ENCODE measurements at places on chromosomes 5 and 9. TPM values are rescaled to one million over a fixed set of nuclear protein-coding genes. Genes with fewer than 3 reads are reported as not detected.

Gene C5orf58
- total RNA-seq: not detected

Gene MSMP
- not detected for total RNA-seq

Gene OR2K2
- total RNA-seq: not detected

Gene ZCCHC9
- 17.6 TPM for total RNA-seq

Gene GARNL3
- total RNA-seq: 43.2 TPM

Gene SCGB3A2
- total RNA-seq: not detected

Gene KIF4B
- 0.09 TPM for total RNA-seq

Gene HAPLN1
- total RNA-seq: not detected

Gene SARDH
- total RNA-seq: 7.9 TPM

Gene C5orf52
- total RNA-seq: not detected

Gene ZNF366
- total RNA-seq: 2.5 TPM

Gene ATP10B
- total RNA-seq: not detected

Gene FBXL7
- total RNA-seq: 38.5 TPM

Gene FOXD4L6
- not detected for total RNA-seq

Gene SLC6A3
- total RNA-seq: not detected

Gene GRIA1
- 1.0 TPM for total RNA-seq

Gene RNF180
- total RNA-seq: 8.7 TPM

Gene PCDHB10
- total RNA-seq: 1.5 TPM

Gene SPATA31C1
- not detected for total RNA-seq

Gene TPPP
- 6.3 TPM for total RNA-seq

Gene LRRC14B
- total RNA-seq: not detected

Gene DRD1
- under 0.01 TPM for total RNA-seq

Gene ADAMTS19
- 0.14 TPM for total RNA-seq

Gene SLC36A2
- not detected for total RNA-seq

Gene RNF183
- total RNA-seq: not detected

Gene WWC1
- 0.10 TPM for total RNA-seq

Gene PCDHA2
- not detected for total RNA-seq

Gene NTNG2
- 1.9 TPM for total RNA-seq

Gene GZMA
- total RNA-seq: 0.57 TPM

Gene TLE1
- total RNA-seq: 46.6 TPM

Gene NR5A1
- total RNA-seq: 207 TPM

Gene TUBB4B
- total RNA-seq: 114 TPM

Gene FBP1
- 29.9 TPM for total RNA-seq

Gene NRG2
- 11.0 TPM for total RNA-seq

Gene LMX1B
- total RNA-seq: under 0.01 TPM

Gene RABEPK
- 14.3 TPM for total RNA-seq

Gene GTF2H2C
- total RNA-seq: 18.0 TPM

Gene C5orf46
- not detected for total RNA-seq

Gene PCDHGA6
- 2.8 TPM for total RNA-seq

Gene OSMR
- total RNA-seq: 121 TPM

Gene RASGRF2
- total RNA-seq: 1.8 TPM

Gene ECSCR
- 10.2 TPM for total RNA-seq

Gene SLC12A7
- total RNA-seq: 23.0 TPM

Gene DMGDH
- 5.8 TPM for total RNA-seq

Gene IFNK
- total RNA-seq: not detected
